Muscle of leg (tissue), 16 donors: ENCODE measurements at places on chromosomes 4 and X.

GRCh38 chr4:173009129-173009823, 159.3 kb upstream of the GALNT7 start:
- DNase-seq, result no peak

DNA sequence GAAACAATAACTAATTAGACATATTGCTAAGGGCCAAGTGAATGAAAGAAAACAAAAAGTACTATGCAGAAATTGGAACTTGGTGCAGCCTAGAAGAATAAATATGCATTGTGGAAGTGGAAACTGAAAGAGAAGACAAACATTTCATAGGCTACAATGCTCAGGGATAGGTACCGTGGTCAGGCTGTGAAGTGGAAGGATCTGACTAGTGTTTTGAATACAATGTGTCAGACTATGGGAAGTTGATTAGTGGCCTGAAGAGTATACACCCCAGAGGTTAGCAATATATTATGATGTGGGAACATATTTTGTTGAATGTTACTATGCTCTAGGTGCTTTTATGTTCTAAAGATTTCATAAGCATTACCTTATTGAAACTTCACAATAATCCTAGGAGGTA, 36.8 kb downstream of the GPRIN3 start:
- no peak for DNase-seq

DNA sequence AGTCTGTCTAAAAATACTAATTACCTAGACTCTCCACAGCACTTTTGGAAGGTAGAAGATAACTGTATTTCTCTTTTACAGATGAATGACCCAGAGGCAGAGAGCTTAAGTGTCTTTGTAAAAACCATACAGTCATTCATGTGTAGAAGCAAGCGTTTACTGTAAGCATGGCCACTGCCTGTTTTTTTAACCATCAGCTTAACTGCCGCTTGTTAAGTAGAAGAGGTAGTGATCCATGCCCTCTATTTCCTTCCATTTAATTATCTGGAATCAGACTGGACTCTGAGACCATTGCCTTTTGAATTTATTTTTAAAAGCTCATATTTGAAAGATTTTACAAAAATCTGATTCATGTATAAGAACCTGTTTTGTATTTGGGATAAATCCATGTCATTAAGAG, 111.2 kb upstream of the TECRL start:
- no peak for DNase-seq

GRCh38 chr4:94352163-94352562, 9.5 kb upstream of the HPGDS start:
- DNase-seq, result no peak

GRCh38 chr4:13403326-13403725, 80.8 kb downstream of the RAB28 start:
- no peak for DNase-seq

DNA sequence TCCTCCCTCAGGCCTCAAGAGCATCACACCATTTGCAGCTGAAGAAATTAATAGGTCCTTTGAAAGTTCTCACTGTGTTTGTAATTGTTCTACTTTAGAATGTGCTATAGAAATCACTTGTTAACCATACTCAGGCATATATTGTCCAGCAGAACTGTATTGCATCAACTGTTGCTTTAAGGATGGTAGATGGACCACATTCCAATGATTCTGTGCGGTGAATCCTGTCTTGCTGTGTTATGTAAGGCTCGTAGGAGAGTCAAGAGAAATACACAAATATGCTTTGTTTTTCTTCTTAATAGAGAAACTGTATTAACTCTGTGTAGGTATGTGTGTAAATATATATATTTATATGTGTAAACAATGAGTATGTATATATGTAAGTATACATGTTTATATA, 6.3 kb upstream of the ADGRA3 start:
- DNase-seq, result no peak

DNA sequence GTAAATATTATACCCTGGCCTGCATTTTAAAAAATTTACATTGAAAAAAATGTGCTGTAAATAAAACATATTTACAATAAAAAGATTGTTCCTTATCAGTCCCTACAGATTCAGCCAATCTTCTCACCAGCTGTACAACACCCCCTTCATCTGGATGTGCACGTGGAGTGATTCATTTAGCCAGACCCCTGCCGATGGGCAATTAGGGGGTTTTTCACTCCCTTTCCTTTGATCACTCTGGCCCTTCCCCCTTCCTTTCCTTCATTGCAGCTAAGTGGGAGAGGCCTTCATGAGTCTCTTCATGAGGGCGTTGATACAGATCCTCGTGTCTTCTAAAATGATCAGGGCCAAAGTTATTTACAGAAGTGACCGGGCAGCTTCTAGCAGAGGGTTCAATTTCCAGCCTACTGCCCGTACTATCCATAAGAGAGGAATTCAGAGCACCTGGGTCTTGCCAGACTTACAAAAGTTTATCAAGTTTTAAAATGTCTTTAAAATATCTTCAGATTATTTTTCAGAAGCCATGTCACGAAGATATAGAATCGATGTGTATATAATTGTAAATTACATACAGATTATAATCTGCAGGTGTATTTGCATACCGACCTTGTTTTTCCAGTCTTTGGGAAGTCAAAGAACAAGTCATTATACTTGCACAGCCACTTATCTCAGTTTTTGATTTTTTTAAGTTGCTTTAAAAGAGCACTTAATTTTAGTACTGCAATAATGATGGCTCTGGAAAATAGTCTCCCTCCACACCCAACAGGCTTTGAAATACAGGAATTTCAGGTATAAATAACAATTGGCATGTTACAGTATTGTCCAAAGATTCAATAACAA, 21.4 kb upstream of the RASL11B start:
- DNase-seq, result no peak

- DNase-seq, result peak; percentile 48
Measured at GRCh38 chrX:132171881-132172280, 44.1 kb upstream of the FRMD7 start.

- DNase-seq, result no peak
Measured at GRCh38 chr4:7501314-7501713, 66.6 kb upstream of the PSAPL1 start.

DNA sequence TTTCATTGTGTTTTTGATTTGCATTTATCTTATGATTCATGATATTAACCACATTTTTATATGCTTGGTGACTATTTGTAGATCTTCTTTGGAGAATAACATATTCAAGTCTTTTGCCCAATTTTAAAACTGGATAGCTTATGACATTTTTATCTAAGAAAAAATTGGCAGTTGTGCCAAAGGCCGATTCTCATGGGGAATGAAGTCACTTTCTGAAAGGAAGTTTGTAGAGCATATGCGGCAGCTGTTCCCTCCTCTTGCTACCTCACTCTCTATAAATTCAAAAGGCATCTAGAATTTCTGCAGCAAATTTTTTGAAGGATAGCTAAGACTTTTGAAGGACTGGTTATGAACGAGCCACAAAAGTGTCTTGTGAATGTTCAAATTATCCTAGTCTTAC, 2353.5 kb downstream of the ARAP2 start:
- peak; percentile 66 for DNase-seq

DNA sequence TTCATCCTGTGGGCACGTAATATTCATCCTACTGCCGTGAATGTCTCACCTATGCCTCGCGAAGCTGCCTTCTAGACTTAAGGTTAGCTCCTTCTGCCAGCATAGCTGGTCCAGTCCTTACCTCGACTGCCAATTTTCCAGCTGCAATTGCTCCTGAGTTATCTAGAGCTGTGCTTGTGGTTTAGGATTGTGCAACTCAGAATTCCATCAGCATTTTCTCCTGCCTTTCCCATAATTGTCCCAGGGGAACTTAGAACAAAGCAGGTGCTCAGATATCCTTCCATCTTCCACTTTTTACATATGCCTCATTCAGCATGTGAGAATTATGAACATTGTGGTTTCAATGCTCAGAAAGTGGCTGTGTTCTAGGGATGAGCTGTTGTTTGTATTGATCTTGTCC, 131.4 kb upstream of the ADGRL3 start:
- peak; percentile 10 for DNase-seq

DNA sequence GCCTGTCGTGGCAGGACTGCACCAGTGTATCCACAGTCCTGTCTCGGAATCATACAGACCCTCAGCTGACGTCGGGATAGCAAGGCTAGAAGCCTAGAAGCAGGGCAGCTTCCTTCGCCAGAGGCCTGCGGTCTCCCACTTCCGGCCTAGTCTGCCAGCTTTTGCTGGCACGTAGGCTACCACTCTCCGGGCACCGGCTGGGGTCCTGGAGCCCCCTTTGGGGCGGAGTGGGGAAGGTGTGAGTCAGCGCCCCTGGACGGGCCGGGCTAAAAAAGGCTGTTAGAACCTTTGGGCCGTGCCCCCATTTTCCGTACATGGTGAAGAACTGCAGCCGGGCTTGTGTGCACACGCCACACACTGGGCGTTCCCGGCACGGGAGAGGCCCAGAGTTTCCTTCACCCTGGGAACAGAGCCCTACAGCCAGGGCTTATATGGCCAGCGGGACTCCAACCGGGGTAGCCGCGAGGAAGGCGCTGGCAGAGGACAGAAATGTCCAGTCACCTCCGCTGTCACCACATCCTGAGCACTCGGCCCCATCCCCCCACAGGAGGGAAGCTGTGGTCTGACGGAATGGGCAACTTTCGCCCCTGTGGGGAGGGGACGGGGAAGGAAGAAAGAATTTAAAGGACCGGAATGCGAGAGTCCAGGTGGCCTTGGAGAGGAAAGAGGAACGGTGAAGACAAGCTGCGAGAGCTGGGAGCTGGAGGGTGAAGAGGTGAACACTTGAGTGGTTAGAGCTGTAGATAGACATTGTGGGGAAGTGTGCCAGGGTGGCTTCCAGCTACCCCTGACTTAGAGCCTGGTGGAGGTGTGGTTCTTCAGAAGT, 4.6 kb downstream of the MAGIX start:
- DNase-seq, result peak; percentile 77

- DNase-seq, result peak; percentile 88
Measured at GRCh38 chrX:129565046-129565650, 25.1 kb downstream of the OCRL start.

- no peak for DNase-seq
Measured at GRCh38 chrX:155645180-155645579, 32.4 kb upstream of the TMLHE start.

- DNase-seq, result no peak
Measured at GRCh38 chrX:20300822-20301221, 34.1 kb upstream of the RPS6KA3 start.

- DNase-seq, result peak; percentile 54
Measured at GRCh38 chrX:78886550-78886949, 58.6 kb upstream of the P2RY10 start.

DNA sequence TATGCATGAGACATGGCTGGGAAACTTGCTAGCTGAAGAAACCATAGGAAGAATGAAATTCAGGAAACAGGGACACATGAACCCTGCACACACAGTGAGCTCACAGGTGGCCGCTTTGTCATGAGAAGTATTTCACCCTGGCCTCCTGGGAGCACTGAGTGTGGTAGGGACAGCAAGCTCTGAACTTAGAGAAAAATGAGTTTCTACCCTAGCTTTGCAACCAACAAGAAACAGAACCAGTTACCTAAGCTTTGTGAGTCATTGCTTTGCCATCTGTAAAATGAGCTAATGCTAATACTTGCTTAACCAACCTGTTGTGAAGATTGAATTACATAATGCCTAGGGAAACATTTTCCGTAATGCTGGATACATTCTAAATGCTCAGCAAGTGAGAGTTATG, 206.6 kb upstream of the HS3ST1 start:
- DNase-seq, result no peak

- DNase-seq, result no peak
Measured at GRCh38 chr4:38891051-38891983, 23.7 kb downstream of the FAM114A1 start.

GRCh38 chr4:138275216-138275615, 33.1 kb upstream of the SLC7A11 start:
- peak; percentile 35 for DNase-seq

GRCh38 chr4:178080312-178080711, 638.1 kb upstream of the AGA start:
- DNase-seq, result no peak

DNA sequence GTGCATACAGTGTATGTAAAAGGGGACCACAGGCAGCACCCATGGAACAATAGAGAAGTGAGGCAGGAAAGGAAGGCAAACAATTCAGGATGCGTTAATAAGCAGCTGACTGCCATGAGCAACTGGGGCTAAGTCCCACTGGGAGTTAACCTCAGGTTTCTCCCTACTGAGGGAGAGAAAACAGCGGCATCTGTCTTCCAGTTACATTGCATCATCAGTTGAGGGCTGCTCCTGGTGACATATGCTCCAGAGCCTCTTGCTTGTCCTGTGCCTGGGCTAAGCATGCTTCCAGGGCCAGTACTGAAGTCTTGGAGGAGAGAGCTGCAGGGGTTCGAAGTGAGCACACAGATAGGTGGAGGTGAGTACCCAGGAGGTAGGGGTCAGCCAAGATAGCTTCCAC, 24.3 kb downstream of the RAI2 start:
- DNase-seq, result no peak

- DNase-seq, result no peak
Measured at GRCh38 chr4:31617667-31618066, 897.5 kb downstream of the PCDH7 start.

DNA sequence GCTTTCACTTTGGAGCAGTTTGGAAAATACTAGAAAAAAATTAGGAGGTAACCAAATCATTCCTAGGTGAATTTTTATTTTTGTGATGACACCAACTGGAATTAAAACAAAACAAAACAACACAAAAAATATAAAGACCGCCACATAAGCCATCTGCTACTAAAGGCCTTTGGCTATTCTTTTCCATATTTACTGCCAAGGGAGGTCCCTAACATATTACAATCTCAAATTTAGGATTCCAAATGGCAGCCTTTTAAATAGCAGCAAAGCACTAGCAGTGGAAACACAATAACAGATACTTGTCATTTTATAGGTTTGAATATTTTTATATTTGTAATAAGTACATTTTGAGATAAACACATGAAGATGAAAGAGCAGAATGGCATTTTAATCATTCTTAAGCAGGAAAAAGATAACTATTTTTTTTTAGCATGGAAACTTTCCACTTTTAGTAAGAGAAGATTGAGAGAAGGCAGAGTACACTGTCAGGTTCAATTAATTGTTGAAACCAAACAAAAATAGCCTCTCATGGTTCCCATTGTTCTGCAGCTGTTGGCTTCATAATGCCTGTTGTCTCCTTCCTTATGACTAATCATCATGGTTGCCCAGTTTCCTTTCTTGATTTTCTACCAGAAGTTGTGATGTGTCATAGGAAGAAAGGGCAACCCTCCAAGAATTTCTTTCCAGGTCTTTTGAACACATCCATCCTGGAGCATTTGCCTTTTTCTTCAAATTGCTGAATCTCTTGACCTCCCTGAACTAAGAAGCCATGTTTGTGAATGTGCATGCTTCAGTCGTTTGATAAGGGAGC, 219.0 kb upstream of the EMCN start:
- peak; percentile 79 for DNase-seq

GRCh38 chr4:72440386-72440785, 128.6 kb downstream of the ADAMTS3 start:
- DNase-seq, result no peak

DNA sequence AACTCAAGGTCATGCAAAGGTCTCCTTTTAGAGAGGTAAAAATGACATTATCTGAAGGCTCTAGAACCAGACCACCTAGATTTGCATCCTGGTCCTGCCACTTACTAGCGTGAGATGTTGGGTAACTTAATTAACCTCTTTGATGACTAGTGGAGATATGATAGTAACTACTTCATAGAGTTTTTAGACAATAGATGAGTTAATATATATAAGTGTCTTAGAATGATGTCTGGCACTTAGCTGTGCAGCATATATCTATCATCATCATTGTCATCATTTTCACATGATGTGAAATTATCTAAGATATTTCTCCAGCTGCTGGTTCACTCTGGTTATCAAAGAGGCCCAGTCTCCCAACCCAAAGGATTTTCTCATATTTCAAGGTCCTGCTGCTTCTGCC, 126.1 kb upstream of the DCLK2 start:
- DNase-seq, result no peak
